ENCODE measurements at places on chromosomes 6 and 20. TPM values are rescaled to one million over a fixed set of nuclear protein-coding genes. Genes with fewer than 3 reads are reported as not detected.

DNA sequence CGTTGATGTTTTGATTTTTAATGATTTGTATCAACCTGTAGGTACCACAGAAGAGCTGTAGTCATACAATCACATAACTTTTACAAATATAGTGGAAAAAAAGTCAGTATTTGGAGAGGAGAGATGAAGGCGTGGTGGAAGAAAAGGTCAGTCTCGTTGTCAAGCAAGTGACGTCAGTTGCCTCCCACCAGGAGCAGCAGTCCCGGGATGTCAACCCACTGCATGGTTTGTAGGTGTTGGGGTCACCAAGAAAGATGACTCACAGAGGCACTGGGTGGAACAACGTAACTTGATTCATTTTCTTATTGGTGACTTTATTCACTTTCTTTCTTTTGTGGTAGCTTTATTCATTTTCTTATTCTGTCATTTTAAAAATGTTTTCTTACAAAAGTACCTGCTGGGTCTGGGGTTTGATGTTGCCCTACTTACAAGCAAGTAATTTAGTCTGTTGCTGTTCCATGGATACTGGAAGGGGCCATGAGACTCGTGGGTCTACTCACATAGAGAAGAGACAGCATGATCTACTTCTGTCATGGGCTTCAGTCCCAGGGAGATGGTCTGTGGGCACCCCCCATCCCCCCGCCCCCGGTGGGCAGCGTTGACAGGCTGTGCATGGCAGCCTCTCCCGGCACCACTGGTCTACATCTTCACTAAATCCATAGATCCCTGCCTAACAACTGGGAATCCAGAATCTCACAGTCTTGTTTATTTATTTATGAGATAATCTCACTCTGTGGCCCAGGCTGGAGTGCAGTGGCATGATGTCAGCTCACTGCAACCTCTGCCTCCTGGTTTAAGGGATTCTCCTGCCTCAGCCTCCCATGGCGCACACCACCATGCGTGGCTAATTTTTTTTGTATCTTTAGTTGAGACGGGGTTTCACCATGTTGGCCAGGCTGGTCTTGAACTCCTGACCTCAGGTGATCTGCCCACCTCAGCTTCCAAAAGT, 36.4 kb upstream of the SYNJ2 start:
- no peak overlapping the region for H3K4me3 ChIP-seq
- no peak for DNase-seq
- H3K4me1 ChIP-seq: no peaks in the 10 kb centered on the region
- no peaks in the 10 kb centered on the region for H3K27me3 ChIP-seq

DNA sequence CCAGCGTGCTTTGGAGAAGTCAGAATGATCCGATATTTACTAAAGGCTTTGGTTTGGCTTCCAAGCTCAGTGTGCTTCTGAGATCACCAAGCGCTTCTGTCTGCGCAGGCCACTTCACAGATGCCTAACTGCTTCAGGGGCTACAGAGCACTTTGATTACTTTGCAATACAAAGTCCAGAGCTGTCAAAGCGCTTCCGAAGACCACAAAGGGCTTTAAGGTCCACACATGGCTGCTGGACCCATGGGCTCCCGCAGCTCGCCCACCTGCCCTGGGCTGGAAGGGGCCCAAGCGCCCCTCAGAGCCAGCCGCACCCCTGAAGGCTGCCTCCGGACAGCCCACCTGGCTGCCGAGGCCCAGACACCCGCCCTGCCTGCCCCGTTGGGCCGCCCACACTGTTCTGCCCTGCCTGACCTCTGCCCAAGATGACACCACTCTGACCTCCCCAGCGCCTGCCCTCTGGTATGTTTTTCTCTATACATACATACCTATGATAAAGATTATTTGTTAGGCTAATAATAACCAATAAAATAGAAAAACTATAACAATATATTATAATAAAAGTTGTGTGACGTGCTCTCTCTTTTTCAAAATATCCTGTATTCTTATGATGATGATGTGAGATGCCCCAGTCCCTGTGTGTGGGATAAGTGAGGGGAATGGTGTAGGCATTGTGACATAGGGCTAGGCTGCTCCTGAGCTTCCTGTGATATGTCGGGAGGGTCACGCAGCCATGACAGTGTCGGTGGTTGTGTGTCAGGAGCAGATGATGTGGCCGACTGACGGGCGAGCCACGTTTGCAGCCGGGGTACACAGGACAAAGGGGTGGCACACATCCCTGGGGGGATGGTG, 22.6 kb downstream of the DYNLT1 start:
- no peak for DNase-seq
- H3K4me1 ChIP-seq: no peaks in the 10 kb centered on the region
- H3K27ac ChIP-seq: no peak overlapping the region
- H3K4me3 ChIP-seq: no peak overlapping the region

DNA sequence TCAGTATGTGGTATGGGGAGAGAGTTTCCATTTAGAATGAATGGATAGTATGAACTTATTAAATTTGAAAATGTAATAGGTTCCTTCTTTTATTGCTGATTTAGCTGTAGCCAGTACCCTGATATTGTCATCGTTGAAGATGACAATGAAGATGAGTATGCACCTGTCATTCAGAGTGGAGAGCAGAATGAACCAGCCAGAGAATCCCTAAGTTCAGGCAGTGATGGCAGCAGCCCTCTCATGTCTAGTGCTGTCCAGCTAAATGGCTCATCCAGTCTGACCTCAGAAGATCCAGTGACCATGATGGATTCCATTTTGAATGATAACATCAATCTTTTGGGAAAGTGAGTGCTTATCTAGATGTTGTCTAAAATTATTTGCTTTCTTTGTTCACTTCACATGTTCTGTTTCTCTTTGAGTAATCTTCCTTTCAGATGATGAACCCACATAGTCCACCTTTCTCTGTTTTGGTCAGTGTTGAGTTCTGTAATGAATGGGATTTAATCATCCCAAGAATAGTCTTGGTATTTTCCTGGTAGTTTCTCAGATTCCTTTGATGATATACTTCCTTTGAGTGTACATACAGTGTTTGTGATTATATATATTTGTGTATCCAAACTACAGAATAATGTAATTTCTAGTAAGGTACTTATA, 23.3 kb downstream of the HSF2 start:
- no peaks in the 10 kb centered on the region for H3K4me1 ChIP-seq
- no peaks in the 10 kb centered on the region for H3K27me3 ChIP-seq
- H3K4me3 ChIP-seq: no peak overlapping the region
- H3K36me3 ChIP-seq: peaks cover 42% of the 10 kb centered on the region
- DNase-seq: no peak

GRCh38 chr6:51570168-51570921, 517.1 kb downstream of the PKHD1 start:
- no peaks in the 10 kb centered on the region for H3K27me3 ChIP-seq
- no peaks in the 10 kb centered on the region for H3K4me1 ChIP-seq
- no peaks in the 10 kb centered on the region for H3K36me3 ChIP-seq

GRCh38 chr20:61340157-61340556, 88.1 kb downstream of the CDH4 start:
- H3K36me3 ChIP-seq: no peaks in the 10 kb centered on the region
- DNase-seq: no peak
- H3K4me1 ChIP-seq: no peaks in the 10 kb centered on the region
- H3K27ac ChIP-seq: no peak overlapping the region
- H3K27me3 ChIP-seq: no peaks in the 10 kb centered on the region

DNA sequence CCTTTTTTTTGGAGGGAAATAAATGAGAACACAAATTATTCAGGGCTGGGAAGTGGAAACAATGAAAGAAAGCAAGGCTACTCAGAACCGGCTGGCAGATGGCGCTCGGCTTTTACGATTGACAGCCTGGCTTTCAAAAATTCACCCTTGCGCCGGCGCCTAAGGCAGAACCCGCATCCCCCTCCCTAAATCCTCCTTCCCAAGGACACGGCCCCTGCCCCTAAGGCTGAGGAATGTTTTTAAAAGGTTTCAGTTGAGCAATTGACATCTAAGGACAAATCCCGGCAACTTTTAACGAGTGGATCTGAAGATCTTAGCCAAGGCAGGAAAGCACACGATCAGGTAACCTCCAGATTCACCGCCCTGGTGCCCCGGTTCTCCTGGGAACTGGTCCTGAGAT, 16.3 kb downstream of the GNAS start:
- H3K4me3 ChIP-seq: no peak overlapping the region
- no peak overlapping the region for H3K27ac ChIP-seq
- no peaks in the 10 kb centered on the region for H3K36me3 ChIP-seq

Gene EPB41L2
- total RNA-seq: 13.6 TPM

Gene DEFB132
- total RNA-seq: not detected
